AG09309 (cell line): ENCODE measurements at places on chromosomes 16 and 17.

- DNase-seq, result no peak
These were observed 1.7 kb downstream of the GALR2 start for GRCh38 chr17:76076146-76076764.

DNA sequence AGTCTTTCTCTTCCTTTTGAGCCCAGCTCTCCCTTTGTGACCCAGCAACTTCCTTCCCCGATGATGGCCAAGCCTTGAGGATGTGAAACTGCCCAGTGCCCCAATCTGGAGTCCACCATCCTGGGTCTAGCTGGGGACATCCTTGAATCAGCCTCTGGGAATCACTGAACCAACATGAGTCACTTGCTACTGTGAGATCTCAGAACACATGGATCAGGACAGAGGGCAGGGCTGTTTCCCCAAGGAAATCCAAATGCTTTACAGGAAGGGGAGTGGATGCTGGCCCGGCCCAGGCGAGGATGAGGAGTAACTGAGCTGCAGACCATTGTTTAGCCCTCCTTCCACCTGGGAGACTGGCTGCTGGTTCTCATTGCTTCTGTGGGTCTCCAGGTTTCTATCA is 547.6 kb downstream of the WWOX start:
- DNase-seq, result no peak

- DNase-seq, result no peak
These were observed 10.5 kb downstream of the CBFB start for GRCh38 chr16:67039260-67040020.

DNA sequence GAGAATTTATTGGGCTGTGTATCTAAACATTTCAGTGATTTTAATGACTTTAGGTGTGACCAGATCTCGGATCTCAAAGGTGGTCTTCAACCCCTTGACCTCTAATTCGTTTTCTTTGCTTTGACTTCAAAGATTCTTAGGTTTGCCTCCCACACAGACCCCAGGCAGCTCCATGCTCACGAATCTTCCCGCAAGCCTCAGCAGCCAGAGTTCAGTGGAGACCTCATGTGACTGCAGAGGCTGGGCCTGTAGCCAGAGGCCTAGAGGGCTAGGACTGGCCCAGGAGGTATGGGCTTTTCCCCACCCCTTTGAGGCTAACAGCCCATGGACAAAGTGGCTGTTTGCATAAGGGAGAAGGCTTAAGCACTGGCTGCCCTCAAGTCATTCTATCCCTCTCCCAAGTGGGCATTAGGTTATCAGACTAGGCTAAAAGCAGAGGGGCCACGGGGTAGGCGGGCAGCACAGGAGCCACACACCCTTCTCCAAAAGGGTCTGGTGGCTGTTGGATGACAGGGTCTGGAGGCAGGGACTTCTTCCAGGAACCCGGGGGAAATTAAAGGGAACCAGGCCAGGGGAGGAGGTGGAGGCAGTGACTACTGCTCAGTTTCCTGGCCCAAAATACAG is 3.0 kb downstream of the HIRIP3 start:
- no peak for DNase-seq

DNA sequence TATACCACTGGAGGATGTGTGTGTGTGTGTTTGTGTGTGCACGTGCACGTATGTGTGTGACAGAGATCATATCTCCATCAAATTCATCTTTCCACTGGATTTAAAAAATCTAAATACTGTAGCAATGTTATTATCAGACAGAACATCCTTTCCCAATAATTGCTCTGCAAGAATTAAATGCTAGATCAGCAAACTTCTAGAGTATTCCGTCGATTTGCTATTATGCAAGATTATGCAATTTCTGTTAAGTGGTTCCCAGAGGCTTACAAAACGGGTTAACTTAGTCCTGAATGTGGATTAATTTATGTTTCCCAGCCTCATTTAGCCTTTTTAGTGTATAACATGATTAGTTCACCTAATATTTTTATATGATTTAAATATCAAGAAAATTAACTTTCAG is 44.5 kb upstream of the CNTNAP4 start:
- DNase-seq, result no peak

DNA sequence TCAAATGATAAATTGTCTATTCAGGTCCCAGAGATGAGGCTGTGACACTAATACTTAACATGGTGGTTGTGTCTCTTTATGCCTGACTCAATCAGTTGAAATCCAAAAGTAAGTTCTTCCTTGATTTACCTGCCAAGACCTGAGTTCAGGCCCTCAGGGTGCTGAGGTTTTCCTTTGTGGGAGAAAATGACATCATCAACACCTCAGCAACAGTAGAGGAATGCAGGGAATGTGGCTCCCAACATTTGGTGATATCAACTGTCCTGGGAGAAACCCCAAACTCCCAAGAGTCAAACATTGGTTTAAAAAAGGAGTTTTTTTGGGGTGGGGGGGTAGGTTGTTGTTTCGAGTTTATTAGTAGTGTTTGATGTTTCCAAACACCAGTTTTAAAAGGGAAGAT is 14.7 kb downstream of the RNF43 start:
- DNase-seq, result no peak

DNA sequence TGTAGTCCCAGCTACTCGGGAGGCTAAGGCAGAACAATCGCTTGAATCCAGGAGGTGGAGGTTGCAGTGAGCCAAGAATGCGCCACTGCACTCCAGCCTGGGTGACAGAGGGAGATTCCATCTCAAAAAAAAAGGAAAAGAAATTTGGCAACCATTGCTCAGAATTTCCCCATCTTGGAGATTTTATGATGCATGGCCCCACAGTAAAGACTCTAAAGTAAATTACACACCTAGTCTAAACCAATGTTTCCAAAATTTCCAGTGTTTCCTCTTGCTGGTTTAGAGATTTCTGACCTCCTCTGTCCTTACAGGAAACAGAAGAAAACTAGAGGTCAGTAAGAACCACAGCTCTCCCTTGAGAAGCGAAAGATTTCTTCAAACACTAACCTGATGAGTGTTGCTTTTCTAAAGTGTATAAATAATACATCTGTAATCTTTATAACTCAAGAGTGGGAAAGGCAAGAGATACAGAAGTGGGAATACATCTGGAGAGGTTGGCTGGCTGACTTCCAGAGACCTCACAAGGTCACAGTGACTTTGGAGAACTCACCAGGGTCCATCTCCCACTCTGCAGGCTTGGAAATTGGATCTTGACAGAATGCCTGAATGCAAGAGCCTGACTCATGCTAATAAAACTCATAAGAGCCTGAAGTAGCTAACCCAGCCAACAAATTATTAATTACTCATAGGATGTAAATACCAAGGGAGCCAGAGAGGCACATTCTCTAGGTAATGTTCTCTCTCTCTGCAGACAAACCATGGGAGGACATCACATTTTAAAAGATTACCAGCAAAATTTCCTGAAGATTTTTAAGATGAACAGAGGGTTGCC is 8.8 kb downstream of the ADAT1 start:
- no peak for DNase-seq

DNA sequence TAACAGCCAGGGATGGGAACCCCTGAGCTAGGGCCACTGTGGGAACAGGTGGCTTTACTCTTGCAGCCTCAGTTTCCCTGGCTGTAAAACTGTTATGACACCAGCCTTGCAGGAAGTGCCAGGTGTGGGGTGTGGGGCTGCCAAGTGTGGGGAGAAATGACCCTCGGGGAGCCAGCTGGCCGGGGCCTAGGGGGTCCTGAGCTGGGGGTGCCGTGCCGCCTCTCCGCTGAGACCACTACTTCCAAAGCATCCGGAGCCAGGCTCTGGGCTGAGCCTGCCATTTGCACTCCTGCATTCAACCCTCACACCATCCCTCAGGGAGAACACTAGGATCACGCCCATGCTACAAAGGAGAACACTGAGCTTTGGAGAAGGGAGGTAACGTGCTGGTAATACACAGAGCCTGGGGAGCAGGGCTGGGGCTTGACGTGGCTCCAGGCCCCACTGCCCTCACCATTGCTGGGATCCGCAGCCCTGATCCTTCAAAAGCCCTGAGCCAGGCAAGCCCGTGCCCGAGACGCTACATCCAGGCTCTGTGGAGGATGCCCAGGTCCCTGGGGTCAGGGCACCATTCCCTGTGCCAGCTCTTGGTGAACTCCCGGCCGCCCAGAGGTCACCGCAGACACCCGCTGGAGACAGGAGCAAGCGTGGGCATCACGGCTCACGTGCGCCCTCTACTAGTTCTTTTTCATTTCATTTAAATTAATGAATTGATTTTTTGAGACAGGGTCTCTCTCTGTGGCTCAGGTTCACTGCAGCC is 28.8 kb upstream of the GINS2 start:
- peak; percentile 8 for DNase-seq

- DNase-seq, result peak; percentile 71
These were observed 180.9 kb downstream of the HS3ST3A1 start for GRCh38 chr17:13420878-13421277.

- no peak for DNase-seq
These were observed 57.1 kb upstream of the WSB1 start for GRCh38 chr17:27236717-27237315.

GRCh38 chr17:76561332-76561731 is 21.5 kb downstream of the PRCD start:
- no peak for DNase-seq

DNA sequence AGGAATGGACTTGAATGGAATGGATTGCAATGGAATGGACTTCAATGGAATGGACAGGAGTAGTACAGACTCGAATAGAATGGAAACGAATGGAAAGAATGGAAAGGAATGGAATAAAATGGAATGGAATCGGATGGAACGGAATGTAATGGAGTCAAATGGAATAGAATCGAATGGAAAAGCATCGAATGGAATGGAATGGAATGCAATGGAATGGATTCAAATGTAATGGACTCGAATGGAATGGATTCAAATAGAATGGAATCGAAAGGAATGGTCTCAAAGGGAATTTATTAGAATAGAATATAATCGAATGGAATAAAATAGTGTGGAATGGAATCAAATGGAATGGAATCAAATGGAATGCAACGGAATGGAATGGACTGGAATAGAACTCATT is 484.9 kb upstream of the WSB1 start:
- no peak for DNase-seq

DNA sequence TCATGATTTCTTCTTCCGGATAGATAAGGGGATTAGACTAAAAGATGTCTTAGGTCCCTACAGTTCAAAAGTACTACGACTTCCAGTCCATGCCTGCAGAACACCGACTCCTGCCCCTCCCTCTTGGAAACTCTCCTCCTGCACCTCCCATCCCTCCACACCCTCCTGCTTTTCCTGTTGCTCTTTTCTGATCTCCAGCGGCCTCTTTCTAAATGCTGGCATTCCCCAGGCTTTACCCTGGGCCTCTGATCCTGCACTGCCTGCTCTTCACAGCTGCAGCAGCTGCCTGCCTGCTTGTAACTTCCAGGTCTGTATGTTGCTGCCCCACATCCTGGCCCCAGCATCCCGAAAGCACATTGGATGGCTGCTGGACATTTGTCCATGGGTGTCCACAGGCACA is 154.2 kb downstream of the KCNJ12 start:
- no peak for DNase-seq

DNA sequence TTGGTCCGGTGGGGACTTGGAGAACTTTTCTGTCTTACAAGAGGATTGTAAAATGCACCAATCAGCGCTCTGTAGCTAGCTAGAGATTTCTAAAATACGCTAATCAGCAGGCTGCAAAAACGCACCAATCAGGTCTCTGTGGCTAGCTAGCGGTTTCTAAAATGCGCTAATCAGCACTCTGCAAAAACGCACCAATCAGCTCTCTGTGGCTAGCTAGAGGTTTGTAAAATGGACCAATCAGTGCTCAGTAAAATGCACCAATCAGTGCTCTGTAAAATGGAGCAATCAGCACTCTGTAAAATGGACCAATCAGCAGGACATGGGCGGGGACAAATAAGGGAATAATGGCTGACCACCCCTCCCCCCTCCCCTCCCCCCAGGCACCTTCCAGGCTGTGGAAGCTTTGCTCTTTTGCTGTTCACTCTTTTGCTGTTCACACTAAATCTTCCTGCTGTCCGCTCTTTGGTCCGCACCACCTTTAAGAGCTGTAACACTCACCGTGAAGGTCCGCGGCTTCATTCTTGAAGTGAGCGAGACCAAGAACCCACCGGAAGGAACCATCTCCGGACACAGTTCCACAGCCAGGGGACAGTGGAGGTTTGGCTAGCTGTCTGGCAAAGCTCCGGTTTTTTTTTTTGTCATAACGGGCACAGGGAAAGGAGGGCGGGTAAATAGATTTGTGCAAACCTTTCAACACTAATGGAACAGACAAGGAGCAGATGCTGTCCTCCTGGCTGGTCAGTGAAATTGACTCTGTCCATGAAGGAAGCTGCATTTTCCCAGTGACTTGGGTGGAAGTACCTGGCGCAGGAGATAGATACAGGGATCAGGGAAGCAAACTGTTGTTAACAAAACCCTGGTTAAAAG is 8.3 kb downstream of the PITPNC1 start:
- DNase-seq, result no peak

DNA sequence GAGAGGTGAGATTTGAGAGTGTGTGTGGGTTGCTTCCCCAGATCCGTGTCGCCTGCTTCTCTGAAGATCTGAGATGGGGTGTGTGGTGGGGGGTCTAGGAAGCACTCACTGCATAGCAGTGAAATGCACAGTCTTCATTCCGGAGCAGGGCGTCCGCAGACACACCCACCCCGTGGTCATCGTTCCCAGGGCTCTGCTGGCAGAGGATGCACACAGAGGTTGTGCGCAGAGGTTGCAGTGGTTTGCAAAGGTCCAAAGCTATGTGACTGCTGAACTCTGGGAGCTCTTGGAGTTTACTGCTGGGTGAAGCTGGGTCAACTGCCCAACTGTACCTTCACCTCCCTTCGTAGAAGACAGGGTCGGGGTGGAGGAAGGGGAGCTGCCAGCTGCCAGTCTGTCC is 135.3 kb downstream of the SNX29 start:
- DNase-seq, result no peak

DNA sequence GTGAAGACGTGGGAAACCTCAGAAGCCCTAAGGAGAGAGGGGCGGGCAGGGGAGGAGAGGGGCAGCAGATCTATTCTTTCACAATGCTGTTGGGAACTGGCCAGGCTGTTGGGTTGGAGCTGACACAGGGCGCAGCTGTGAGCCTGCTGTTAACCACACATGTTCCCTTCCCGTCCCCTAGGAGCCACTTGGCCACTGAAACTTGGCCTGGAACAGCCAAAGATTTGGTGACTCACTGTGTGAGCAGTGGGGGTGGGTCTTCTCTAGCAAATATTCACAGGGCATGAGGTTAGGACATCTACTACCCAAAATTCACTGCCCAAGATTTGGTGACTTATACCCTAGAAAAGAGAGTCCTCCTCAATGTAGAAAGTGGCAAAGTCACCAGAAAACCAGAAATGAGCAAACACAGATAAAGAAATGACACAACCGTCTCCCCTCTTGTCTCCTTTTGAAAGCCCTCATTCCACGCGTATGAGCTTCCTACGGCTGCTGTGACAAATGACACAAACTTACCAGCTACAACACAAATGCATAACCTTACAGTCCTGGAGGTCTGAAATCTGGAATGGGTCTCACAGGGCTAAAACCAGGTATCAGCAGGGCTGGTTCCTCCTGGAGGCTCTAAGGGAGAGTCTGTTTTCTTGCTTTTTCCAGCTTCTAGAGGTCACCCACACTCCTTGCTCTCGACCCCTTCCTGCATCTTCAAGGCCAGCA is 6.3 kb downstream of the TBC1D16 start:
- DNase-seq, result peak; percentile 34

DNA sequence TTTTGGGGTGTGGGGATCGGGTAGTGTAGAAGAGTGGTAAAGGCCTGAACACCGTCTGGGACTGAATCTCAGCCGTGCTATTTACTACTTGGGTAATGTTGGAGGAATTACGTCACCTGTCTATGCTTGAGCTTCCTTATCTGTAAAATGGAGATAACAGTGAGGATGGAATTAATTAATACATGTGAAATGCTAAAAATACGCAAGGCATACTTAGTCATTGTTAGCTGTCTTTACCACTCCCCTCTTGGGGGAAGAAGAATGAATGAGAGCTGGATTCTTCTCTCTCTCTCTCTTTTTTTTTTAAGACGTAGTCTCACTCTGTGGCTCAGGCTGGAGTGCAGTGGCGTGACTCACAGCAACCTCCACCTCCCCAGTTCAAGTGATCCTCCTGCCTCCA is 41.1 kb upstream of the TANGO6 start:
- DNase-seq, result peak; percentile 86
